Activated T-helper 2 cell treated with anti-CD3 and anti-CD28 coated beads, Interferon-gamma antibody, Interleukin-2, Interleukin-4, amounts not matched to agents 10 μg/mL and 5 μg/mL and 100 μg/mL, durations not matched to agents 14 hours and 24 hours and 36 hours (primary cell): ENCODE measurements at places on chromosomes 16 and 17.
A peak's percentile ranks its signal among the peaks of the same experiment; 100 is the strongest.

DNA sequence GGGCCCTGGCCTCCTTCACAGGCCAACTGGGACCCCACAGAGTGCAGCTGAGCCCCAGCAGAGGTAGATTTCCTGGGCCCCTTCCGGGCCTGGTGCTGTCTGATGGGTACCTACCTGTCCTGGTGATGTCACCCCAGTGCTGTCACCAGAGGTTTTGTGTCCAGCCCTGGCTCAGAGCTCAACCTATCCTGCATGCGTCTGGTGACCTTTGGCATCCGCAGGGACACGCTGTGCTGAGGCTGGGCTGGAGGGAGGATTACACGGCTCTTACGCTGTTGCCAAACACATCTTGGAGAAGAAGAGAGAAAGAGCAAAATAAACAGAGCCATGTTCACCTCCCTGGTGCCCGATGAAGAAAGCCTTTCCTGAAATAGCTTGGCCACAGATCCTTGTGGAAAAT is 70.6 kb upstream of the MED9 start:
- H3K27ac ChIP-seq = no peak overlapping the region
- no peak overlapping the region for H3K4me3 ChIP-seq
- H3K36me3 ChIP-seq = no peaks in the 10 kb centered on the region
- H3K27me3 ChIP-seq = peaks cover 6% of the 10 kb centered on the region

DNA sequence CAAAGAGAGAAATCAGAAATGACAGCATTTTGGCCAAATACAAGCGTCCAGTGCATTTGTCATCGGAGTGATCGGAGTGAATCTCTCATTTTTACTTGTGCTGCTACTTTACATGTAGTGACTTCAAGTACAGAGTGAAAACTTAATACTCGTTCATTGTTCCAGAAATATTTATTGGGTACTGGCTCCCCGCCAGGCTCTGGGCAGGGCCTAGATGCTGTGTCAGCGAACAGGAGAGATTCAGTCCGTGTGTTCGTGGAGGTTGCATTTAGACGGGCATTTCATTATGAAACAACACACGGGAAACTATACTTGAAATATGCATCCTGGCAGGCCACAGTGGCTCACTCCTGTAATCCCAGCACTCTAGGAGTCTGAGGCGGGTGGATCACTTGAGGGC is 727.2 kb upstream of the RBFOX1 start:
- H3K4me1 ChIP-seq = no peaks in the 10 kb centered on the region
- H3K27ac ChIP-seq = no peak overlapping the region
- no peak overlapping the region for H3K4me3 ChIP-seq
- no peaks in the 10 kb centered on the region for H3K36me3 ChIP-seq
- no peak for DNase-seq

GRCh38 chr17:65005858-65006257 is 50.7 kb downstream of the GNA13 start:
- peaks cover 25% of the 10 kb centered on the region for H3K4me1 ChIP-seq
- H3K4me3 ChIP-seq = no peak overlapping the region
- peaks cover 2% of the 10 kb centered on the region for H3K27me3 ChIP-seq
- DNase-seq = no peak

GRCh38 chr16:30076276-30076791 is 540 bp downstream of the PPP4C start:
- no peak for DNase-seq
- peak overlapping the region; percentile 93 for H3K4me3 ChIP-seq
- H3K36me3 ChIP-seq = peaks cover 62% of the 10 kb centered on the region
- no peaks in the 10 kb centered on the region for H3K27me3 ChIP-seq
- H3K4me1 ChIP-seq = peaks cover 26% of the 10 kb centered on the region

DNA sequence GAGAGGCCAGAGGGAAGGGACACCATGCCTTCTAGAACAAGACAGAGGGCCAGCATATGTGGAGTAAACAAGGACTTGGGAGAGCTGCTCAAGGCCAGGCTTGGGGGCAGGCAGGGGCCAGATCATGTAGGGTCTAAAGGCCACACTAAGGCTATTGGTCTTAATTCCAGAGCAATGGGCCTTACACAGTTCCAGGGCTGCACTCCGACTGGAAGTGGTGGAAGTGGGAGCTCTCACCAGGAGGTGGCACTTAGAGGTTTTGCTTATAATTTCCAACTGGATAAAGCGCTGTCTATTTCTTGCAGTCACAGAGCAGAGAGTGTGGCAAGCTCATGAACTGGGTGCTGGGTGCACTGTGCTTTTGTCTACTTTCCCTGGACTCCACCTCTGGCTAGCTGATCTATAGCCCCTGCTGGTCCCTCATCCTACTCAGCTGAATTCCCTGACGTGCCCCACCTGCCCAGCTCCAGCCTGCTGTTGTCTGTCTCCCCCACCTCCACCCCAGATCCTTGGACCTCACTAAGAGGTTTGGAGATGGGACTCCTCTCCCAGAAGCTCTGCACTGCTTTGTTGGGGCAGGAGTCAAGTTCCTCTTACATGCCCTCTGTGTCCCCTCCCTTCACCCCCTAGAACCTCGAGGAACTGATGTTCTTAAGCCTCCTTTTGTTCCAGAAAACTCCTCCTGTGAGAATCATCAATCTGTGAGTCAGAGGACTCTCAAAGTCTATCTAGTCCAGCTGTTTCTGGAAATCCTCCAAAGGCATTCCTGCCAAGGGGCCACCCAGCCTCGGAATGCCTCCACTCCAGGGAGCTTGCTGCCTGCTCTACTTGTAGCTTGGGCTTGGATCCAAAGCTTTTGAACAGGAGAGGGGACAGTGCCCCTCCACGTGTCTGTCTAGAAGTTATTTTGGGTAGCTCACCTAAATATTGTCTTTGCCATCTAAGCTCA is 48.1 kb upstream of the KSR1 start:
- no peaks in the 10 kb centered on the region for H3K36me3 ChIP-seq
- no peak overlapping the region for H3K27ac ChIP-seq
- peaks cover 2% of the 10 kb centered on the region for H3K27me3 ChIP-seq
- no peak for DNase-seq
- H3K4me1 ChIP-seq = no peaks in the 10 kb centered on the region

- H3K27ac ChIP-seq = no peak overlapping the region
- DNase-seq = no peak
- no peaks in the 10 kb centered on the region for H3K4me1 ChIP-seq
- H3K27me3 ChIP-seq = no peaks in the 10 kb centered on the region
Observed at GRCh38 chr17:9408381-9408780, 167.2 kb downstream of the STX8 start.

GRCh38 chr17:66952681-66953629 is 11.6 kb upstream of the CACNG4 start:
- DNase-seq = no peak
- H3K4me1 ChIP-seq = no peaks in the 10 kb centered on the region
- no peak overlapping the region for H3K27ac ChIP-seq
- H3K4me3 ChIP-seq = no peak overlapping the region
- H3K27me3 ChIP-seq = peaks cover 9% of the 10 kb centered on the region
- no peaks in the 10 kb centered on the region for H3K36me3 ChIP-seq

GRCh38 chr16:23145608-23146007 is 3.6 kb downstream of the USP31 start:
- peaks cover 5% of the 10 kb centered on the region for H3K36me3 ChIP-seq
- peaks cover 5% of the 10 kb centered on the region for H3K27me3 ChIP-seq
- DNase-seq = no peak
- no peak overlapping the region for H3K4me3 ChIP-seq
- no peak overlapping the region for H3K27ac ChIP-seq

- H3K4me3 ChIP-seq = peak overlapping the region; percentile 77
- H3K27ac ChIP-seq = peak overlapping the region; percentile 95
- H3K36me3 ChIP-seq = peaks cover 10% of the 10 kb centered on the region
- DNase-seq = peak; percentile 50
Observed at GRCh38 chr17:81018044-81018802, 16.7 kb upstream of the BAIAP2 start.

DNA sequence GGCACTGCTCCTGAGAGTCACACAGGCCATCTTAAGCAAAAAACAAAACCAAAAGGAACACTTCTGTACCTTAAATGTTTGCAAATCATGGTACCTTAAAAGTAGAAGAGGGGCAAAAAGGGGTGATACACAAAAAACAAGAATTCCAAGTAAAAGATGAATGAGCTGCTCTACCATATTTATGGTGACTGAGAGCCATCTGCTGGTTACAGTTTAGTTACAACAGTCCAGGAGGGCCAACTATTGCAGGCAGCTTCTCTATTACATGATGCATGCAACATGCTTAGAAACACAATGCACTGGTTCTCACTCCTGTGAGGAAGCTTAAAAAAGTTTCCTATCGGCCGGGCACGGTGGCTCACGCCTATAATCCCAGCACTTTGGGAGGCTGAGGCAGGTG is 53.5 kb downstream of the STX8 start:
- peaks cover 11% of the 10 kb centered on the region for H3K4me1 ChIP-seq
- DNase-seq = no peak
- H3K36me3 ChIP-seq = no peaks in the 10 kb centered on the region
- H3K4me3 ChIP-seq = no peak overlapping the region
- no peak overlapping the region for H3K27ac ChIP-seq

DNA sequence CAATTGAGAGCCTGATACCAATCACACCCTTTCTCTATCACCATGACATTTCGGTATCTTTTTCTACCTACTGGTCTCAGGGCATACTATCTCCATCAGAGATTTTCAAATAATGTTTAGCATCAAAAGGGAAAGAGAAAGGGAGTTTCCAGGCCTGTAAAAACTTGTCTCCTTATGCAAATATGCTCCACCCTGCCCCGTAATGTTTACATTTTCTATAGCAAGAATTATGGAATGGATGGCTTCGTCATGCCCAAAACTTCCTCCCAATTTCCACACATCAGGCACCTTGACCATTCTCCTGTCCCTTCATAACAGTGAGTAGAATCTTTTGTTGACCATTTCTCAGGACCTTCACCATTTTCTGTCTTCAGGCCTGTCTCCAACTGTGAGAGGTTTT is 30.9 kb upstream of the HLF start:
- peaks cover 29% of the 10 kb centered on the region for H3K27me3 ChIP-seq
- no peaks in the 10 kb centered on the region for H3K36me3 ChIP-seq
- no peak overlapping the region for H3K4me3 ChIP-seq
- H3K4me1 ChIP-seq = peaks cover 15% of the 10 kb centered on the region

GRCh38 chr17:16425698-16426659 is 10.6 kb downstream of the TRPV2 start:
- no peaks in the 10 kb centered on the region for H3K27me3 ChIP-seq
- H3K27ac ChIP-seq = no peak overlapping the region
- H3K4me3 ChIP-seq = no peak overlapping the region
- no peak for DNase-seq
- H3K4me1 ChIP-seq = no peaks in the 10 kb centered on the region

- H3K36me3 ChIP-seq = no peaks in the 10 kb centered on the region
- DNase-seq = no peak
- no peaks in the 10 kb centered on the region for H3K4me1 ChIP-seq
Observed at GRCh38 chr16:1288813-1289476, 20.5 kb upstream of the UBE2I start.

DNA sequence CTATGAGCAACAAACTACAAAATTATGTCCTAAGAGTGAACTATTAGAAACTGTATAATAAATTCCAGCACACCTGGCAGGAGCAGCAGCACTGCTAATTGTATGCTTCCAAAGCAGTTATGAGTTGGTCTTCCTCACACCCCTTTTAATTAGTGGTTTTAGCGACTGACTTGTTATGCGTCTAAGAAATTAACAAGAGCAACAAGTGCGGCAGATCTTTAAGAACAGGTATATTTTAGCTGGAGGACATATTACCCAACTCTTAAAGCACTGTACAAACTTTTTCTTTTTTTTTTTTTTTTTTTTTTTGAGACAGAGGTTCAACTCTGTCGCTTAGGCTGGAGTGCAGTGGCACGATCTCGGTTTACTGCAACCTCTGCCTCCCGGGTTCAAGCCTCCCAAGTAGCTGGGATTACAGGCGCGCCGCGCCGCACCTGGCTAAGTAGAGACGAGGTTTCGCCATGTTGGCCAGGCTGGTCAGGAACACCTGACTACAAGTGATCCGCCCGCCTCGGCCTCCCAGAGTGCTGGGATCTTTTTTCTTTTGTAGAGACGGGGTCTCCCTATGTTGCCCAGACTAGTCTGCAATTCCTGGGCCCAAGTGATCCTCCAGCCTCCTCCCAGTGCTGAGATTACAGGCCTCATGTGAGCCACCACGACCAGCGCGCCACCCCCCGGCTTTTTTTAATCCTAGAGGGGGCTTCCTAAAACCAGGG is 1.6 kb upstream of the FBXL20 start:
- DNase-seq = no peak
- peak overlapping the region; percentile 34 for H3K4me3 ChIP-seq
- no peaks in the 10 kb centered on the region for H3K27me3 ChIP-seq
- H3K36me3 ChIP-seq = peaks cover 26% of the 10 kb centered on the region
- H3K27ac ChIP-seq = no peak overlapping the region

DNA sequence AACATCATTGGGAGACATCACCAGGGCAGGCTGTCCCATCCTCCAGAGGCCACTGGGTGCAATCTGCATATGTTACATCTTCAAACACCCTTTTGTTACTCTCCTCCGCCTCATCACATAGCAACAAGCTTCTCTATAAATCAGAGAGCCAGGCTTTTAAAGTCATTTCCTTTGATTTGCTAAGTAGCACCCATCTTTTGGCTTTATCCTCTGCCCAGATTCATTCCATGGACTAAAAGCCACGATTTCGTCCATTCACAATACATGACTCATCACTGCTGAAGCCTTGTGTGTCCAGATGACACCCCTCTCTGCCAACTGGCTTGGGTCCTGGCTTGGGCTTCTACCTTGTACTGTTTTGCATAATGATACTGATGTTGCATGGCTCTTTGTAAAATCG is 2.0 kb upstream of the KRT38 start:
- peaks cover 6% of the 10 kb centered on the region for H3K27me3 ChIP-seq
- no peaks in the 10 kb centered on the region for H3K4me1 ChIP-seq
- H3K4me3 ChIP-seq = no peak overlapping the region
- no peak for DNase-seq
- no peaks in the 10 kb centered on the region for H3K36me3 ChIP-seq
- no peak overlapping the region for H3K27ac ChIP-seq

- no peak overlapping the region for H3K4me3 ChIP-seq
- H3K27me3 ChIP-seq = no peaks in the 10 kb centered on the region
- H3K4me1 ChIP-seq = peaks cover 7% of the 10 kb centered on the region
- H3K36me3 ChIP-seq = no peaks in the 10 kb centered on the region
Observed at GRCh38 chr17:76986365-76986764, 118.2 kb downstream of the MGAT5B start.

DNA sequence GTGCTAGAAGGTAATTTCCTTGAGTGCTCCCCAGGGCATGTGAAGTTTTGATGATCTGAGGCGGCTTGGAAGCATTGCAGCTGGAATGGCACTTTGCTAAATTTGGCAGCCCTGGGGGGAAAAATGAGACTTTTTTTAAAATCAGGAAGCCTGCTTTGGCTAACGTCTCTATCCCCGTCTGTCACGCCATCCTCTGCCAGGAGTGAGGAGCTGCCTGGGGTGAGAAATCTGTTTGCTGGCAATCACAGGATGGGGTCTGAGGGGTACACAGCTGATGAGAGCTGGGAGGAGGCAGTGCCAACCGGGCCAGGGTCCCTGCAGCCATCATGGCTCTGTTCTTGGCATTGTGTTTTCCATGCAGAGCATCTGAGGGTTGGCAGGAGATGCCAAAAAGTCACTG is 2.0 kb downstream of the ABCC12 start:
- H3K4me1 ChIP-seq = peaks cover 18% of the 10 kb centered on the region
- H3K27ac ChIP-seq = no peak overlapping the region
- peaks cover 42% of the 10 kb centered on the region for H3K27me3 ChIP-seq
- no peaks in the 10 kb centered on the region for H3K36me3 ChIP-seq
- no peak for DNase-seq
